Bladder microvascular endothelial cell (primary cell): ENCODE measurements at places on chromosomes 7 and 10. TPM values are rescaled to one million over a fixed set of nuclear protein-coding genes. Genes with fewer than 3 reads are reported as not detected.

Gene SYT15
- 0.32 and 0.44 TPM in 2 replicates for total RNA-seq

Gene CYP3A4
- total RNA-seq, result not detected in 2 replicates

Gene FKBP6
- total RNA-seq, result not detected in 2 replicates

Gene PRKCQ
- 0.16 and 0.31 TPM in 2 replicates for total RNA-seq

Gene CACNA2D1
- 12.8 and 24.1 TPM in 2 replicates for total RNA-seq

Gene PRLHR
- not detected in 2 replicates for total RNA-seq

Gene HTRA1
- total RNA-seq, result 38.7 and 137 TPM in 2 replicates

Gene GCK
- under 0.01 and 0.25 TPM in 2 replicates for total RNA-seq

Gene PKD2L1
- total RNA-seq, result not detected in 2 replicates

Gene KCND2
- 0.16 and 0.63 TPM in 2 replicates for total RNA-seq

Gene CTAGE4
- total RNA-seq, result not detected in 2 replicates

Gene COL13A1
- 3.1 and 9.0 TPM in 2 replicates for total RNA-seq

Gene OR6V1
- total RNA-seq, result not detected in 2 replicates

Gene MARVELD1
- total RNA-seq, result 6.6 and 16.4 TPM in 2 replicates
